Hindlimb muscle (tissue), 1 donor: ENCODE measurements at places on chromosomes 12 and 14.

GRCh38 chr14:30214014-30214413 is 286.4 kb upstream of the PRKD1 start:
- DNase-seq: no peak

DNA sequence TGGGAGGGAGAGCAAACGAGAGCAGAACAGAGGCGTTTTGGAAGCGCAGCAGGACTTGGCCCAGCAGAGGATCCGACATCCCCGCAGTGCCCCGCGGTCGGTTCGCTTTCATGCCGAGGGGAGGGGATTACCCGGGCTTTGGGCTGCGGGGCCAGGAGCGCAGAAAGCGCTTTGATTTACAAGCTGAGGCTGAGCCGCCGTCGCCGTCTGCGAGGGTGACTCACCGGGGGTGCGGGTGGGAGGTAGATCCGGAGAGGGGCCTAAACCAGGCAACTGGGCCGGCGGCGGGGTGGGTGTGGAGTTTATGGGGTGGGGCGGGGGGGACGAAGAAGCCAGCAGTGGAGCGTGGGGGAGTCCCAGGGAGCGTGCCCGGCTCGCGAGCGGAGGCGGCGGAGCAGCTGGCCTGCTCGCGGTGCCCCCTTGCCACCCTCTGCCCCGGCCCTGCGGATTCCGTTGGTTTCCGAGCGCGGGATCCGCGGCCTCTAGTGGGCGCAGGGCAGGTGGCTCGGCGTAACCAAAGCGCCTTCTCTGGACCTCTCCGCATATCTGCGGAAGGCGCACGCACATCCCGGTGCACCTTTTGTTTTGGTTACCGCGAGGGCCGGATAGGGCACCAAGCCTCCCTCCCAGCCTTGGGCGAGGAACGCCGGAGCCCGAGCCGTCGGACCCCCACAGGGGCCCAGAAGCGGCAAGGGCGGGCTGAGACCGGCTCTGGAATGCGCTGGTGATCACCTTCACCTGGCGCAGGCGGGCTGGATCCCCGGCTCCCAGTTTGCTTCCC is 2.6 kb downstream of the SIX4 start:
- DNase-seq: peak; percentile 36

GRCh38 chr12:117404203-117404853 is 42.9 kb upstream of the NOS1 start:
- DNase-seq: no peak

DNA sequence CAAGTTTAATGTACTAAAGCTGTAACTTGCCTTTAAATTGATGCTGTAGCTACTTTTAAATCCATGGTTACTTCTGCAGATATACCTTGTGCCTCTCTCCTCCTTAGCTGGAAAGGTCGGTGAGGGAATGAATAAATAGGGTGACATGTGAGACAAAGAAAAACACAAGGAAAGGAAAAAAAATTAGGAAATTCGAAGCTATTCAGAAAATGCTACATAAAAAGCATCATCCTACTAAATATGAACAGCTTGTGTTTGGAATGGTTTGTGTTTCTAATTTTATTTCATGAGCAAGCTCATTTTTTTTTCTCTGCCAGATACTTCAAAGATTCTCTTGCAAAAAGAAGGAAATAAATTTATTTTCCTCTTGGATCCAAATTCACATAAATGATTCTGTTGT is 186.3 kb upstream of the NUDT4 start:
- DNase-seq: no peak

GRCh38 chr12:62635649-62636048 is 169.0 kb downstream of the MON2 start:
- DNase-seq: no peak
